ENCODE measurements at places on chromosomes 5 and 9. TPM values are rescaled to one million over a fixed set of nuclear protein-coding genes. Genes with fewer than 3 reads are reported as not detected.
A peak's percentile ranks its signal among the peaks of the same experiment; 100 is the strongest.

DNA sequence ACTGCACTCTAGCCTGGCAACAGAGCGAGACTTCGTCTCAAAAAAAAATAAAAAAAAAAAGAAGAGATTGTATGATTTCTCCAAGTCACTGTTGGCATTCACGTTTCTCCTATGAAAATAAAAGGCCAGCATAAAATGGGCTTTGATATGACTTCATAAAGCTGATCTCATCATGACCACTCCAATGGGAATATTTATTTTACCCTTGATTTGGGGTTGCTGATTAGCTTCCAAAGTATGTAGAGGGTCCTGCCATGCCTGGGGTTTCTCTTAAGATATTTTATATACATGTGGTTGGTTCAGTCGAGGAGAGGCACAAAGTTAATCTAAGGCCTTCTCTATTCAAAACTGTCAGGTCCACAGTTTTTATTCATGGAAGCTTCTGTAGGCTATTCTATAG, 247.0 kb upstream of the TNC start:
- no peak for DNase-seq

GRCh38 chr9:23307731-23308513, 518.1 kb downstream of the ELAVL2 start:
- no peak for DNase-seq

GRCh38 chr5:137497396-137498290, 1.5 kb downstream of the SPOCK1 start:
- DNase-seq, result peak; percentile 33

Gene CCNB1
- 161 TPM for total RNA-seq

GRCh38 chr9:114004221-114004716, 73.8 kb downstream of the AMBP start:
- no peak for DNase-seq

DNA sequence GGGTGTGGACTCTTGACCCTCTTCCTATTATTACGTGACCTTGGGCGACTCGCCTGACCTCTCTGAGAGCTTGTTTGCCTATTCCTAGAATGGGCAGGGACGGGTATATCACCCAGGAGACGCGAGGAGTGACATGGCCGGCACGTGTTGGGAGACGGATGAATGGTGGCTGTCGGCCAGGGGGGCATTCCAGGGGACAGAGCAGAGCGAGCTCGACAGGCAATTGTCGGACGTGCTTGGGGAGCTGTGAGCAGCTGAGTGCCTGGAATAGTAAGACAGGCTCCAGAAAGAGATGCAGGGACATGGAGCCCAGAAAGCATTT, 29.3 kb upstream of the UNC5A start:
- no peak for DNase-seq
